G401 (cell line): ENCODE measurements at places on chromosomes 6 and 20. TPM values are rescaled to one million over a fixed set of nuclear protein-coding genes. Genes with fewer than 3 reads are reported as not detected.

POU5F1 gene
- 0.18 TPM in 1 of 2 replicates, not detected in the other for total RNA-seq

GRCh38 chr6:26432627-26433201 is 7.6 kb upstream of the BTN3A3 start:
- DNase-seq = no peak

DNA sequence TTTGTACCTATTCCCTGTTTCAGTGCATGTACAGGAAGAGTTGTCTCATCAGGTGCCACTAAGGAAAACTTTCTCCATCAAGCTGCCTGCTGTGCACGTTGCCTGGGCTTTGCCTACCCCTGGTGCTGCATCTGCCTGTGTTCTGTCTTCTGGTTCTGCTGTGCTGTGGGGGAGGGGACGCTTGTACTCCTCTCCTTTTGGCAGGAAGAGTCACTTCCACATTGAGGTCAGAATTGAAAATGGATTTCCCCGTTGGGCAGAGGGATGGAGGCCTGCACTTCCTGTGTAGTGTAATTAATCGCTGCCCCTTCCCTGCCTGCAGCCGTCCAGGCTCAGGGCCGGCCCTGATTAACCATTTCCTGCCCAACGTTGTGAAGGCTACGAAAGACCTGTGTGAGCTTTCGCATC is 153.3 kb downstream of the SCML4 start:
- peak; percentile 36 for DNase-seq

RIMS4 gene
- total RNA-seq = 8.3 and 10.9 TPM in 2 replicates
